Renal cortical epithelial cell (primary cell): ENCODE measurements at places on chromosomes 1 and 21. TPM values are rescaled to one million over a fixed set of nuclear protein-coding genes. Genes with fewer than 3 reads are reported as not detected.

WNT9A gene
- 0.89 and 1.6 TPM in 2 replicates for total RNA-seq

WDR64 gene
- total RNA-seq = 0.35 TPM in 1 of 2 replicates, not detected in the other

BGLAP gene
- 0.15 TPM in 1 of 2 replicates, not detected in the other for total RNA-seq

KRTAP13-2 gene
- total RNA-seq = not detected in 2 replicates

SELP gene
- total RNA-seq = not detected in 2 replicates

FMN2 gene
- 0.15 TPM in 1 of 2 replicates, not detected in the other for total RNA-seq

AADACL4 gene
- total RNA-seq = not detected in 2 replicates

NKAIN1 gene
- total RNA-seq = 0.10 TPM in 1 of 2 replicates, not detected in the other

DNA sequence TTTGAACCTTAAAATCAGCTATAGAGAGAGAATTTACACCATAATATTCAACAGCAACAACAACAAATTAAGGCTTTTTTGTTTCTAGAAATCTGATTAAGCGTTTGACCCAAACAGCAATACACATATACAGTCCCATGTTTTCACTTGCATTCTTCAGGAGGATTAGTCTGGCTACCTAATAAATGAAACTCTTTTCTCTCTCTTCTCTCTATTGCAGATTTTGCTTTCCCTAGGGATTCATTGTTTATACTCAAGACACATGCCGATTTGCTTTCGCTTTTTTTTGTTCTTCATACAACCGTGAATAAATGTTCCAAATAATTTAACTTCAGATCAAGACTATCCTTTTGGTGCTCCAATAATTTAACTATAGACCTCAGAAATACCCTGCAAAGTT is 162.4 kb upstream of the PTBP2 start:
- no peak for DNase-seq

- DNase-seq = no peak
Observed at GRCh38 chr1:29909962-29910361, 673.6 kb downstream of the PTPRU start.

DNA sequence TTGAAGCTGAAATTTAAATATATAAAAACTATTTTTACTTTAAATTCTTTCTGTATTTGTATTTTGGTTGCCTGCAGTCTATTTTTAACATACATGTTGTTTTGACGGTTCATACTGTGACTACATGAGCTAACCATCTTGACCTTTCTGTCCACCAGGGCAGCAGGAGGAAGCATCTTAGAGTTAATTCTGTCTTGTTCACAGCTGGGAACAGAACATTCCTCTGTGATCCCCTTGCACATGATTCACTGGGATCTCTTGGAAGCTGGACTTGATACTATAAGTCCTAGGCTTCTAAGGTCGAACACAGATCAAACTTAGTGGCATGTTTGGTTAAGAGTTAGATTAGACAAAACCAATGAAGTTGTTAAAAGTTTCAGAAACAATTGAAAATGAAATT is 99.7 kb downstream of the NFIA start:
- peak; percentile 75 for DNase-seq

GRCh38 chr1:92503043-92503925 is 16.6 kb upstream of the GFI1 start:
- no peak for DNase-seq

GRCh38 chr1:197225611-197226010 is 42.4 kb upstream of the CRB1 start:
- no peak for DNase-seq

DNA sequence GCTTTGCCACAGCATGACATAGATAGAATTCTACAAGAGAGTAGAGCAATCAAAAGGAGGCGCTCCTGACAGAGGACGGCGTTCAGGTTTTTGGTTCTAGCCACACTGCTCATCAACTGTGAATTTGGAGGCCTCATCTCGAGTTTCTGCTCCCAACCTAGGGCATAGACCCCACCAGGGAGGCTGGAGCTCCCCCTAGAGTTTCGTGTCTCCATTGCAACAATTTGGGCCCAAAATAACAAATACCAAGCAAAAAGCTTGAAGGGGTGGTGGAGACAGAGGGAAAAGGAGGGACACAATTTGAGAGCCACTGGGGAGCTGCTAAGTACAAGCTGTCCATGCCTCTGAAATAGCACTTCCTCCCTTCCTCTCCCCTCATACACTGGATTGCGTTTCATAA is 297.0 kb downstream of the GPATCH2 start:
- DNase-seq = no peak

DNA sequence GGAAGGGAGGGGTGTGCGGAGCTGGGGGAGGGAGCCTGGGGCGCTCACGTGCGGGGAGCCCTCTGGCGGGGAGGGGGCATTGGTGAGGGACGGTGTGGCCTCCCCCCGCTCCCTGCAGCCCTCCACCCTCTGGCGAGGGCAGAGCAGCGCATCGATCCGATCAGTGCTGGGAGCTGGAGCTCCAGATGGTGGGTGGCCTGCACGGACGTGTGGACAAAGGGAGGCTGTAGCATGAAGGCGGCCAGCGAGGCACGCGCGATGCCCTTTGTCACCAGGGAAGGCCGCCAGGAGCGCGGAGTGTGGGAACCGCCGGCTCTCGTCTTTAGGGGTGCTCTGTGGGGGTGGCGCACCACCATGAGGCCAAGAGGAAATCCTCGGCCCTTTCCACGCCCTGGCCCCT is 5.4 kb upstream of the HES5 start:
- no peak for DNase-seq

- DNase-seq = no peak
Observed at GRCh38 chr1:117180147-117180967, 30.4 kb downstream of the VTCN1 start.

DNA sequence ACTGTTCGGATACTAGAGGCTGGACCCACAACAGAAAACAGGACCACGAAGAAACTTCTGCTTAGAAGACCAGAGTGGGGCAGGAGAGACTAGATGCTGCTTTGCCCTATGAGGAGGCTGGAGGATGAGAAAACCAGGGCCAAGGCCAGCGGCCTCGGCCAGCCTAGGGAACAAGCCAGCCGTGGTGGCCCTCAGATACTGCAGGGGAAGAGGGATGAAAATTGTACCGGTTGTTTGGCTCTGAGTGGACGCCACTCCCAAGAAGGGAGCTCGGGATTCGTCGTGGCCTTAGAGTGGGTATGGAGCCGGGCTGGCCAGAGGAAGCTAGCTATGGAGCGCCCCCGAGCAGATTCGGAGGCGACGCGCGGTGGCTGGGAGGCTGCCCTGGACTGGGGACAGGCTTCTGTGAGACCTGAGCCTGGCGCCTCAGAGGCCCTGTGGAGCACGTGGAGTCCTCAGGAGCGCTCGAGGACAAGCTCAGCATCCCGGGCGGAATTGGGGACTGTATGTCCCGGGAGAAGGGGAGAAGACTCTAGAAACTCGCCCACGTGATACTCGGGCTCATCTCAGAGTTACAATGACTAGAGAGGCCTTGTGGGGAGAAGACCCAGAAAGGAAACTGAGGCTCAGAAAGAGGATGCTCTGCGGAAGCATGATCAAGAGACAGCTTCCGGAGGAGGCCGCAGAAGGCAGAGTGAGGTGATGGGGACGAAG is 2.8 kb downstream of the PRRX1 start:
- no peak for DNase-seq

DNA sequence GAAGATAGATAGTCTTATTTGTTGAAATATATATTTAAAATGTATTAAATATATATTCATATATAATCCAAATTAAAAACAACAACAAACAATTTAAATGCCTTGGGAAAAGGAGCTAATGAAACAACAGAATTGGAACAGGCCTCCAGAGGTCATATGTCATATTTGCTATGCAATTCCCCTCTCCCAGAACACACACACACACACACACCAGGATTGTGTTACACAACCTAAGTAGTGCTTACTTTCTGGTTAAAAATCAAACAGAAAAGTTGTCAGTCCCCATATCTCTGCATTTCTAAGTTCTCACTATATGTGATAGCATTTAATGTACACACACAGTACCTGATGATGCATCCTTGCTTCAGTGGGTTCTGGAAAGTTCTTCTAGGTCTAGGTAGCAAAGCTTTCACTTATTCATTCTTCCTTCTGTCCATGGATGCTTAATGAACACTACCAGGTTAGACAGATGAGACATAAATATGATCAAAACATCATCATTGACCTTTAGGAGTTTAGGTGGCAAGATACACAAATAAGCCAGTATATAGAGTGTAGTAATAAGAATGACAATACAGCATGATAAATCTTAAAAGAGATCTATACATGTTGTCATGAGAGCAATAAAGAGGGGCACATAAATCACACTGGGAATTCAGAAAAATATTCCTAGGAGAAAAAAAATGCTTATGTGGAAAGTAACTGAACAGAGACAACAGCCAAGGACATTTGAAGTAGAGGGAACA is 662.8 kb downstream of the PTPRC start:
- DNase-seq = no peak

DNA sequence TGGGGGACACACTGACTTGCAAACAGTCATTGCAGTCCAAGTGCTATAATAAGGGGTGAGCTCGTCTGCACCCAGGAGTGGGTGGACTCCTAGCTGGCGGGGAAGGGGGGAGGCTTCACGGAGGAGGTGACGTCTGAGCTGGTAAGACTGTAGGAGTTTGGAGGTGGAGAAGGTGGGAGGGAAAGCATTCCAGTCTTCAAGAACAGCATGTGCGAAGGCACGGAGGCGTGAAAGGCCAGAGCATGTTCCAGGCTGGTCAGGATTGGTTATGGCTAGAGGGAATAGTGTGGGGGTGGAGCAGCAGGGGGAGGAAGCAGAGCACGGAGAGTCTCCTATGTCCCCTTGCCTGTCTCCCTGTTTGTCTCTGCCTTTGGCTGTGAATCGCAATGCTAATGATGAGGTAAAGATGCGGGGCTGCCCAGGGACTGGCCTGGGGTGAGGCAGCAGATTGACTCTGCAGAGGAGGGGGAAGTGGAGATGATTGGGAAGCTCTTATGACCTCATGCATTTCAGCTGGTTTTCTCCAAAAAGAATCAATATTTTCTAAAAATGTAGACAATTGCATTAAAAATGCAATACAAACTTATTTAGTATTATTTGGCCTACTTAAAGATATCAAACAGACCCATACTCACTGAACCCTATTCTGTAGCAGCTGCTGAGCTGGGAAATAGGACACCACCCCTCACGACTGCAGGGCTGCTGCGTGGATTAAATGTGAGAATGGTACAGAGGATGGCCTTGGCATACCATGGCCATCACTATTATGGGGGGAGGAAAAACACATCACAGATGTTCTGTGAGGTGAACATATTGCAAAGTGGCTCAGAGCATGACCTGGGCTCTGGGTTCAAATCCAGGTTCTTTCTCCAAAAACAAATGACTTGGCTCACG is 2.6 kb upstream of the ZNF436 start:
- DNase-seq = peak; percentile 56

- no peak for DNase-seq
Observed at GRCh38 chr1:40784141-40784770, 669 bp downstream of the KCNQ4 start.

DNA sequence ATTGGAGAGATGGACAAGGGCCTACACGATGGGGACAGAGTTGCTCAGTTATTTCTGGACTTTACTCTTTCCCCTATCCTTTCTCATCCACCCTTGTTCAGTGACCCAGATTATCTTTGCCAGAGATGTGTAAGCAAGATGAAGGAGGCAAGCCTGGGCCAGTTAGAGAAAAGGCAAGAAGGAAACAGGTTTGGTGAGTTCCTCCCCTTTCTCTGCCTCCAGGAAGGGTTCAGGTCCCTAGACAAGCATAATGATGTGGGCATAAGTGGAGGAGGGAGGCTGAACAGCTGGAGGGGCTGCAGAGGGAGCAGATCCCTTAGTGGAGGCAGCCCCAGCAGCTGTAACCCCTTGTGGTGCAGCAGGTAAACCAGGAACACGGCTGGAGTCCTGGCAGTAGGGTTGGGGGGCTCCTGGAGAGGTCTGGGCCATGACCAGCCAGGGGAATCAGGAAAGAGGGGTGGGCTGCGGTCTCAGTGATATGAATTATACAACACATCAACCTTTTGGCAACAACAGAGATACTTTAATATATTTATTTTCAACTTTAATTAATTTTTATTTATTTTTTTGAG is 9.2 kb upstream of the CDC42 start:
- no peak for DNase-seq

DNA sequence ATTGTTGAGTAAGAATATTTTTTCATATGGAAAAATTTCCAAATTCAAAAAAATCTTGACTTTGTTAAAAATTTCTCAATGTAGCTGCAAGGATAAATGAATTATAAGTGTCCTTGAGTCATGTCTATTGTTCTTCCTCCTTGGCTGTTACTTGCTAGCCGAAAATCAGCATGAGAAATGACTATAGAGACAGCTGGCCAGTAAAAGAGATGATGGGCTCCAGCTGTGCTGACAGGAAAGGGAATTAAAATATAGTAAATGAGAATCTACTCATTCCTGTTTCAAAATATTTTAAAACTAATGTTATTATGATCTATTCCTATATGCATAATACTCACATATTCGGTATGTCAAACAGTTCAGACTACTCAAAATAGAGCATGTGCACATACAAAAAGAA is 1292.6 kb downstream of the BRINP3 start:
- DNase-seq = no peak

GRCh38 chr1:70672442-70672888 is 261.4 kb downstream of the CTH start:
- DNase-seq = no peak

- no peak for DNase-seq
Observed at GRCh38 chr21:38448671-38449385, 49.4 kb downstream of the ERG start.

DNA sequence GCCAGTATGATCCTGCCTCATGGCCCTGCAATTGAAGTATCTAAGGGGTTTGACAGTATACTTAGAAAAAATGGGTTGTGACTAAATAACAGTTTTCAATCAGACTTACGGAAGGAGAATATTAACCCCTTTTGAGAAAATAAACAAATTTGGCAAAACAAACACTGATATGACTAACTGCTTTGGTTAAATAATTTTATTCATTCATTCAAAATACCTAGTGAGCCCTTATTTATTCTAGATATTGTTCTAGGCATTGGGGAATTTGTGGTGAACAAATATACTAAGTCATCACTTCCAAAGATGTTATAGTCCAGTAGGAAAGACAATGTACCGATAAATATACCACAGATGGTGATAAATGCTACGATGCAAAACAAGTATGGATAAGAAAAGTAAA is 358.7 kb downstream of the TGFB2 start:
- no peak for DNase-seq

DNA sequence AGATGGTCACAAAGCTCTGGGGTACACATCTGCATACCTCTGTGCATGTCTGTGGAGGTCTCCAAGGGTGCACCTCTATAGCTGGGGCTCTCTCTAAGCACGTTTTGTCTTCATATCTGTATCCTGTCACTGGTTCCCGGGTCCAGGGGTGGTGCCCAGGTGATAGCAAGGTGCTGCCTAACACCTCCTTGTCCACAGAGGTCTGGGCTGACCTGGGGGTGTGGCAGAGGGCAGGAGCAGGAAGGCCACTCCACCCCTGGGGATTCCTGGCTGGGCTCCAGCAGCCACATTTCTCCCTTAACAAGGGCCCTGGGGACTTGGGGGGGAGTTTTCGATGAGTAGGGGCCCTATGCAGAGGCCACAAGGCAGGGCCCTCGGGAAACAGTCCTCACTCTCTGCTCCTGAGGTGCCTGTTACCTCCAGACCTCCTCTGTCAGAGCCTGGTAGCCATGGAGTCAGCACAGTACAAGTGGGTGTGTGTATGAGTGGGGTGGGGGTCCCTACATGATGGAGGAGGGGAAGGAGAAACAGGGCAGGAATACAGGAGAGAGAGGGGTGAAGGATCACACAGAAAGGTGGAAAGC is 7.0 kb upstream of the CDCP2 start:
- no peak for DNase-seq
